ENCODE measurements at places on chromosomes 12 and 14.

DNA sequence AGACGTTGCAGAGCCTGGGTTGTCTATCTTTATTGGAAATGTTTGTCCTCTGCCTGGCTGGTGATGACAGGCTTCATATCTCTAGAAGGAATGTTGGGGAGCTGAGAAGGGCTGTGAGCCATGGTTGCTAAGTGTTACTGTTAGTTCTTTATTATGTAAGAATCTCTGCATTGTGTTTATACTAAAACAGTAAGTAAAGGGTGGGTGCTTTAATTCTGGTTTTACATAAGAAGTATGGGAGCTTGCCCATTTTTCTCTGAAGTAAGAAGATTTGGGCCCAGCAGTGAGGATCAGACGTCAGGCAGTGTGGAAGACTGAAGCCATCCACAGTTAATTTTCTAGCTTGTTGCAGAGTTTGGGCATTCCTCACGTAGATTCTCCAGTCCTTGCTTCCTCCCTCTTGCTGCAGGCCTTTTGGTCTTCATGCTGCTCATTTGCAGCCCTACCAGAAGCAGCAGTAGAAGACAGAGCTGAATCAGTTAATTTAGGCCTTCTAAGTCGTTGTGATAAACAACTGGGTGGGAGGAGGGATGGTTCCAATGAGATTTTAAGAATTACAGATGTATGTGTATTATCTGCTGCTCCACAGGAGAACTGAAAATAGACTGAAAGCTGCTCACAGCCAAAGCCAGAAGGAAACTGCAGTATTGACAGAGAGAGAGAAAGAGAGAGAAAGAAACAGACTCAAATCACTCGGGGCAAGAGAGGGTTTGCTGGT, 21.4 kb downstream of the WNT5B start:
- no peak for DNase-seq

DNA sequence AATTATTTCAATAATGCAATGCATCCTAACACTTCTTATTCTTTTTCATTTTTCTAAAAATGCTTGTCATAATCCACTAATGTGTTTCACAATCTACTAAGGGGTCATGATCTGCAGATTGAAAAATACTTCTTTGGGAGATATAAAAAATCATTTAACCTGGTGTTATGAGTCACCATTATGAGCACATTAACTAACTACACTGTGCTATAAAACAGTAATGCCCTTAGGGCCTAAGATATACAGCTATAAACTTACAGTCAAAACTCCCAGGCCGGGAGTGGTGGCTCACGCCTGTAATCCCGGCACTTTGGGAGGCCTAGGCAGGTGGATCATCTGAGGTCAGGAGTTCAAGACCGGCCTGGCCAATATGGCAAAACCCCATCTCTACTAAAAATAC, 14.2 kb downstream of the ATXN2 start:
- DNase-seq = no peak

DNA sequence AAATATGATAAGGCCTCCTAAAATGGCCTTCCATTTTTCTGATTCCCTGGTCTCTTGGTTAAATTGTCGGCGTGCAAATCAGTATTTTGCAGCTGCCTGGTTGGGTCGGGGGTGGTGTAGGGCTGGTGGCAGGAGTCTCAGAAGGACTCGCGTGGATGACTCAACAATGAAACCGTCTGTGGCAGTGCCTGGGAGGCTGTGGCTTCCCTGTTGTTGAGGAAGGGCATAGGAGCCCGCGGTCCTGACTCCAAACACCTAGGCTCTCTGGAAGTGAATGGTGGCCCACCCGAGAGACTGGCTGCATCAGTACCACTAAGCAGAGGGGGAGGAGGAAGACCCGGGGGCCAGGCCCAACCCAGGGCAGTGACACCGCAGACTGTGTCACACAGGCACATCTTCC, 207.9 kb downstream of the TTC7B start:
- no peak for DNase-seq

GRCh38 chr12:2481346-2481745, 313.4 kb upstream of the FKBP4 start:
- no peak for DNase-seq

GRCh38 chr14:106201376-106201775, 675.0 kb downstream of the TMEM121 start:
- no peak for DNase-seq

GRCh38 chr14:102602421-102603292, 10.2 kb downstream of the RCOR1 start:
- DNase-seq = no peak

GRCh38 chr14:35247777-35248475, 44.3 kb upstream of the PSMA6 start:
- DNase-seq = no peak

- DNase-seq = no peak
Measured at GRCh38 chr14:64873506-64874219, 6.0 kb downstream of the SPTB start.

Data from C1 segment of cervical spinal cord (tissue), 14 donors.